Activated CD8-positive, alpha-beta memory T cell treated with anti-CD3 and anti-CD28 coated beads for 1 hour (primary cell): ENCODE measurements at places on chromosomes 11 and 22.

DNA sequence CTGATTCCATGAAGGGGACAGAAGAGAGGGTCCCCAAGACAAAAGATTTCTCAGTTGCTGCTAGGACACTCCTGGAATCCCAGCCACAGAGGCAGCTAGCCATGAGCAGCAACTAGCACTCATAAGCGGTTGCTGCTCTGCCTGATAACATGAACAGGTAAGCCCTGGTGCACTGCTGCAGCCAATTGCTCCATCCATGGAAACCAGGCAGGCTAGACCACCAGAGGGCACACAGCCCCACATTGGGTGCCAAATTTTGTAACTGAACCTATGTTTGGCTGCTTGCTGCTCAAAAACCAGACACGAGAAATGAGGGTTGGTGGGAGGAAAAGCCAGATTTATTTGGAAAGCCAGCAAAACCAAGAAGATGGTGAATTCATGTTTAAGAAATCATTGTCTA is 21.9 kb upstream of the QSER1 start:
- peak; percentile 4 for DNase-seq

DNA sequence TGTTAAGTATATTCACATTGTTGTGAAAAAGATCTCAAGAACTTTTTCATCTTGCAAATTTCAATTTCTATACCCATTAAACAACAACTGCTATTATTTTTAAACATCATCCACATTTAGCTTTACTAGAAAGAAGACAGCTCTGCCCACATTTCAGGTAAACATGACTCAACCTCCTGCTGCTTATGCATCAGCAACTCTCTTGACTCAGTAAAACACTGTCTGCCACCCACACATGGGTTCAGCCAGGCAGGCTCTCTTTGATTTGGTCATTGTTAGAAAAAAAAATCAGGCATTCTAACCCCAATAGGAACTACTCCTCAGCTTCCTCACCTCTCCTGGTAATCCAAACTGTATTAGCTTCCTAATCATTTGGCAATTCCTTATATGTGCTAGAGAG is 5.1 kb upstream of the ENDOD1 start:
- DNase-seq: no peak

- no peak for DNase-seq
Observed at GRCh38 chr11:9516113-9516512, 55.3 kb downstream of the ZNF143 start.

DNA sequence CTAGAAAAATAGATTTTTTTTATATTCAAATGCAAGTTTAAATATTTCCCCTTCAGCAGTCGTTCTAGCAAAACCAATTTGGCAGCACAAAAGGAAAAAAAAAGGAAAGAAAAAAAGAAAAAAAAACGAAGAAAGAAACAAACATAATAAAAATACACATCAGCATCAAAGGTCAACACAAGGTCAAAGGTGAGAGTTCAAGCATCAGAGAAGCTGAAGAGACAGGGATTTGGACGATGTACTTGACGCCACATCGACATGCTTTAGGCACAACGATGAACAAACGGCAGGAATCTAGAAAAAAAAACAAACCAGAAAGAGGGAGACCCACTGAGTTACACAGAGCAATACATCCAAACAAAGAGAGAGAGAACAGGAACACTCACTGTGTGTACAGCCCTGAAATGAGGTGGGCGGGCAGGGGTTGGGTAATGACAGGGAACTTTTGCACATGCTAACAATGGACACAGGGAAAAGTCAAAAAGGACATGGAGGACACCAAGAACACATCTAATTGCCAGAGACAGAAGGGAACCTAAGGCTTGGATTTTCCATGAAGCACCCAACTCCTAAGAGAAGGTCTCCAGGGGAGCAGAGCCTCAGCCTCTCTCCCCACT is 19.8 kb upstream of the RAPSN start:
- no peak for DNase-seq

DNA sequence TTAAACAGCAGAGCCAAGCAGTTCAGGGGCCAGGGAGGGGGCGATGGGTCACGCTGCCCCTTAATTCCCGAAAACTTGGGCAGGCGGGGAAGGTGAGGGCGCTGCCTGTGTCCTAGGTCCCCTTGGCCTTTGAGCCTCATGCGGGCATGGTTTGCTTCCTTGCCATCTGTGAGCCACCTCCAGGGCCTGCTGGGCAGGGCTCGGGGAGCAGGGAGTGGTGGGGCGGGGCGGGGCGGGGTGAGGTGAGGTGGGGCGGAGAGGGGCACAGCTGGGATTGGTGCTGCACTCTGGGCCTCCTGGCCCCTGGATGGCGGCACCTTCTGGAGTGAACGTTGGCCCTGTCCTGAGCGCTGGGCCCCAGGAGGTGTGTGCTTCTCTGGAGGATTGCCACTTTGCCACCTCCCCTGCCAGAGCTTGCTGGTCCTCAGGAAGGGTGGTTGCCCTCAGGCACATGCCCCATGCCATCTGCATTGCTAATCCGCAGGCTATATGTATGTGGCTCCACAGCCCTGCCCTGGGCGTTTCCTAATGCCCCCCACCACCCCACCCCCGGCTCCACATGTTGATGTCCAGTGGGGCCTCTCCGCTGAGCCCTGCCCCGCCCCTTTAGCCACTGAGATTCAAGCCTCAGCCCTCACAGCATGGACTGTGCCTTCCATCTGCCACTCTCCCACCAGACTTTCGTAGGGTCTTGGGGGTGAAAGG is 352.5 kb downstream of the TBC1D22A start:
- no peak for DNase-seq

DNA sequence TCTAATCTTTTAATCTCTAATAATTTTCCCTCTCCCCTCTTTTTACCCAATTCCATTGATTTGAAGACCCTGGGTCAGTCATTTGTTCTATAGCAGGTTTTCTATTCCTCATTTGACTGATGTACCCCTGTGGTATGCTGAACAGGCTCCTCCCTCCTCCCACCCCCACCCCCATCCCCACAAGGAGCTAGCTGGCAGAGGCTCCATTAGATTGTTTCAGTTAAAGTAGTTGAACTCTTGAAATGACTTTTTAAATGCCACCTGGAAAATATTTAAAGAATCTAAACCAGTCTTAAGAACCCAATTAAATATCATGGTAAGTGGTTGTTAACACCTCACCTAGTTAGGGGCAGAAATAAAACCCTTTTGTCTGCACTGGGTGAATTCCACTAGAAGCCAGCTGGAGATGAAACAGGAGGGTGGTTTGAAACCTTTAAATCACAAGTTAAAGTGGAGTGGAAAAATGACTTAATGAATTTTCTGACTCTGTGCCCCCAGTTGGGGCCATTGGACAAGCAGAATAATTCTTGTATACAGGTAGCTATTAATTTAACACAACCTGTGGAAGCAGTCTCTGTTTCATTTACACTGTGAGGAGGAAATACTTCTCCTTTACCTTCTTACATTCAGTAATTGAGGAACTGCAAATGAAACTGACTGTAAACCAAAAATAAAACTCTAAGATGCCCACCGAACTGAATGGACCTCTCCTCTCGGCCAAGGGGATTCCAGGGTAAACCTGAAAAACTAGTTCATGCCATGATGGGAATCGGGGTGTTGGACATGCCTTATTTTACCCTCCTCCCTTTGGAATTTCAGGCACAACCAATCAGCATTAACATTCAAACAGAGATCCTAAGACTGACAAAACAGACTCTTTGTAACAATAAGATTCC is 30.7 kb downstream of the PRR5L start:
- DNase-seq: no peak

- DNase-seq: no peak
Observed at GRCh38 chr11:22792497-22792896, 37.1 kb downstream of the SVIP start.

GRCh38 chr22:42931421-42932196 is 74.5 kb upstream of the ARFGAP3 start:
- DNase-seq: no peak
